ENCODE measurements at places on chromosomes 16 and 17.

- DNase-seq: no peak
These were observed at the start of gene MILR1 for GRCh38 chr17:64448665-64449512. TSS of gene MILR1 (plus strand) at chr17:64449115. CDS start at chr17:64449169, 54 bp downstream.

GRCh38 chr17:68771867-68772515 is 170.8 kb upstream of the FAM20A start:
- no peak for DNase-seq

DNA sequence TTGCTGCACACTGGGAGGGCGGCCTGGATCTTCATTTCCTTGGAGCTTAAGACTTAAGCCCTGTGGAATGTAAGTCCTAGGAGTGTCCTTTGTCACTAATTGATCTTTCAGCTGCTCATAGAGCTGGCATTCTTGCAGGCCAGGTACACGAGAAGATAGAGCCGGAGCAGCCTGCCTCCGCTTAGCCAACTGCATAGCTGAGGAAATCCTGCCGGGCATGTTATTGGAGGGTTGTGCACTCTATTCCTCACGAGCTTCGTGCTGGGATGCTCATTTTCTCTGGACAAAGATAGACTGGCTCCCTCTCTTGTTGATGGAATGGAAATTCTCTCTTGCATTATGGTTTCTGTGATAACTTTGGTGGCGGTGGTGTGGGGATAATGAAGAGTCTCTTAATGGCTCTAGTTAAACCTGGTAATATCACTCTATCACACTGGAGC is 76.9 kb downstream of the RPA1 start:
- DNase-seq: no peak

DNA sequence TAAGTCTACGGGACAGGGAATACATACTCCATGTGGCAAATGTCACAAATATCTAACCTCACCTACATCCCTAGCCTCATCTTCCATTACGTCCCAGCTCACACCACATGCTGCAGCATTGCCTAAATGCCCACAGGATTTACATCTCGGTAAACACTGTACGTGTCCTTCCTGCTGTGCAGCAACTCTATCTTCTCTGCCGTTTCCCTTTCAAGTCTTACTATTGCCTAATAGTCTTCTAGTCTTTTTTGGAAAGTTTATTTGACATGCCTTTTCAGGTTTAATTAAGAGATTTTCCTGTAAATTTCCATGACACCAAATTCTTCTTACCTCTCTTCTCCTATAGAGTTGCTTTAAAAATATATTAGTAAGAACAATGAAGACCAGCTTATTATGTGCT is 120.5 kb downstream of the HS3ST4 start:
- no peak for DNase-seq
